ENCODE measurements at places on chromosomes 5 and 9. TPM values are rescaled to one million over a fixed set of nuclear protein-coding genes. Genes with fewer than 3 reads are reported as not detected.

CDKN2A gene
- not detected for polyA plus RNA-seq

CENPP gene
- 1.1 TPM for polyA plus RNA-seq

ITGA2 gene
- 1.9 TPM for polyA plus RNA-seq

PTPRD gene
- polyA plus RNA-seq, result 2.7 TPM

BTNL3 gene
- 0.03 TPM for polyA plus RNA-seq
